ENCODE measurements at places on chromosomes 3 and 15.

- no peak for DNase-seq
Observed at GRCh38 chr3:194871143-194871863, 185.6 kb downstream of the FAM43A start.

DNA sequence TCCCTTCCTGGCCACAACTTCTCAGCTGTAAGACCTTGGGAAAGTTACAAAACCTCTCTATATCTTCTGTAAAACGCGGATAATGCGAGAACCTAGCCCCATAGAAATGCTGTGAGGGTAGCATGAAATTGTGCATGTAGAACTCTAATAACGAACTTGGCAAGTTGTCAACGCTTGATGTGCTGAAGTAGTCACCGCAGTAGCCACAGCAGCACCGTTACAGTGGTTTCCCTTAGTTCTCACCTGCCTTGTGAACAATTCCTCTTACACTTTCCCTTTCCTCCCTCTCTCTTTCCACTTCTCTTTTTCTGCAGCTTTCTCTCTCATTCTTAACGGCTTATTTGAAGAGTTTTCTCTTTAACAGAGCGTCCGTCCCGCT is 447 bp upstream of the SHQ1 start:
- no peak for DNase-seq

DNA sequence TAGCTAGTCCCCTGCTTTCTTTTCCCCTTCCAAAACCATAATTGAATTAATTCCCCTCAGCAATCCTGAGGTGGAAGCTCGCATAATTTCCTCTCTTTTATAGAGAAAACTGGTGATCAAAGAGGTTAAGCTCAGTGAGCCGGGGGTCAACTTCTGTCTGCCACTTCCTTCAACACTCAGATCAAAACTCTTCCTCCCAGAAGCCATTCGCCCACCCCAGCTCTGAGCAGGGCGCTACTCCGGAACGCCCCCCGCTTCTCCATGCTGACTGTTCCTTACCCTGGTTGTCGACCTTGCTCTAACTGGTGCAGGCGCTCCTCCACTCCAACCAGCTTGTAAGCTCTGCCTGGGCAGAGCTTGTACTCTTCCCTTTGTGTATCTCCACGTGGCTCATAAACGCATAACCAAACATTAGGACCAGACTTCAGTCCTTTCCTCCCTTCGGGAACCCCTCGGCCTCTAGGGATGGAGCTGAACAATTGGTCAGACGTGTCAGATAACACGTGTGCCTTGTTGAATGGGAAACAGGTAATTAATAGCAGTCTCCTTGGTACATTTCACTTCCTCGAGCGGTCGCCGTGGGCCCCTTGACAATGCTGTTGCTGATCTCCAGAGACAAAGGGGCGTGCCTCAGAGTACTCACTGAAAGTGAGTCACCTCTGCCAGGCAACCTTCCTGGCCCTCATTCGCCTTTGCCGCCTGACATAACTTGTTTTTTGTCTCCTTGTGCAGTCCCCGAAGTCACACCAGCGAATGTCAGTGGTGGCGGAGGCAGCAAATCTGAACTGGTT is 71.8 kb downstream of the IL5RA start:
- no peak for DNase-seq

GRCh38 chr15:31256378-31257265 is 70.0 kb upstream of the KLF13 start:
- DNase-seq, result no peak

GRCh38 chr3:168801794-168802193 is 706.1 kb upstream of the GOLIM4 start:
- DNase-seq, result no peak

DNA sequence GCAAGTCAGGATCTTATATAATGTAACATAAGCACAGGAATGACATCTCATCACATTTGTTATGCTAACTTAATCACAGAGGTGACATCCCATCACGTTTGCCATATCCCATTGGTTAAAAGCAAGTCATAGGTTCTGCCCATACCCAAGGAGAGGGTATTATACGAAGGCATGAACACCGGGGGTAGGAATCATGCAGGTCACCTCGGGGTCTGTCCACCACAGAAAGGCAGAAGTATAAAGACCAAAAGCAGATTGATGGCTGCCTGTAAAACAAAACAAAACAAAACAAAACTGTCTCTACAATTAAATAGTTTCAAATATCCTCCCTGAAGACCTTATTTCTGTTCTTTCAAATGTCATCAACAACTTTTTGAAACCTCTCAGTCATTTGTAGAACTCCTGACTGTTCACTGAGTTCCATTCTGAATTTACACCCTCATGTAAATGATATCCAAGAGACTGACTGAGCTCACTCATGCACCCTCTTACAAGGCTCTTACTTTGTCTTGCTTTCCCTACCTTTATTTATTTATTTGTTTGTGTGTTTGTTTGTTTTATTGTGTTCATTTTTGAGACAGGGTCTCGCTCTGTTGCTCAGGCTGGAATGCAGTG is 22.7 kb upstream of the ZNF639 start:
- no peak for DNase-seq

- DNase-seq, result no peak
Observed at GRCh38 chr3:34619990-34620389, 821.6 kb downstream of the PDCD6IP start.

DNA sequence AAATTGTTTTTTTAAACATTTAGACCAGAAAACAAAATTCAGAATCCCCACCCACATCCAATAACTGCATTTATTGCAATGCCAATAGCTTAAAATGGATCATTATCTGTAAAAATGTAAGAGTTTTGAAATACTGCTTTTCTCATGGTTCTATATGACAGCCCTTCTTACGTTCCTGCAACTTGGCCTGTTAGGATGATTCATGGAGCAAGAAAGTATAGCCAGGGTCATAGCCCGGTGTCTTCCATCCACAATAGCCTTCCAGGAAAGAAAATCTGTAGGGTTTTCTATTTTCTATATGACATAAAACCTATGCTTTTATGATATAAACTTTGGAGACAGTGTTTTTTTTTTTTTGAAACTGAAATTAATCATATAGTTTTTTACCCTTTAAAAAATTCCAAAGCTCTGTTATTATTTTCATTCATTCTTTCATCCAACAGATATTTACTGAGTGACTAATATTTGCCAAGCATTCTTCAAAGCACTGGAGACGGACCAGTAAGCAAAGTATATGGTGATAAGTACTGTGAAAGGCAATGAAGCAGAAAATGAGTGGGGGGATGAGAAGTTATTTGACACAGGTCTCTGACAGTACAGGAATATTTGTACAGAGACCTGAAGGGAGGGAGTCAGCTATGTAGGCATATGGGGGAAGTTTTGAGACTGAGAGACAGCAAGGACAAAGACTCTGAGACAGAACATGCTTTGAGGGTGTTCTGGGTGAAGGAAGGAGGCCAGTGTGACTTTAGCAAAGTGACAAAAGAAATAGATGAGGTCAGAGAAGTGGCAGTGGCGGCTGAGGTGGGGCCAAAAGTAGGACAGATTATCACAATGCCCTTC is 29.0 kb upstream of the SLC2A2 start:
- DNase-seq, result no peak

- DNase-seq, result no peak
Observed at GRCh38 chr3:187497052-187497451, 128.9 kb downstream of the RTP4 start.

DNA sequence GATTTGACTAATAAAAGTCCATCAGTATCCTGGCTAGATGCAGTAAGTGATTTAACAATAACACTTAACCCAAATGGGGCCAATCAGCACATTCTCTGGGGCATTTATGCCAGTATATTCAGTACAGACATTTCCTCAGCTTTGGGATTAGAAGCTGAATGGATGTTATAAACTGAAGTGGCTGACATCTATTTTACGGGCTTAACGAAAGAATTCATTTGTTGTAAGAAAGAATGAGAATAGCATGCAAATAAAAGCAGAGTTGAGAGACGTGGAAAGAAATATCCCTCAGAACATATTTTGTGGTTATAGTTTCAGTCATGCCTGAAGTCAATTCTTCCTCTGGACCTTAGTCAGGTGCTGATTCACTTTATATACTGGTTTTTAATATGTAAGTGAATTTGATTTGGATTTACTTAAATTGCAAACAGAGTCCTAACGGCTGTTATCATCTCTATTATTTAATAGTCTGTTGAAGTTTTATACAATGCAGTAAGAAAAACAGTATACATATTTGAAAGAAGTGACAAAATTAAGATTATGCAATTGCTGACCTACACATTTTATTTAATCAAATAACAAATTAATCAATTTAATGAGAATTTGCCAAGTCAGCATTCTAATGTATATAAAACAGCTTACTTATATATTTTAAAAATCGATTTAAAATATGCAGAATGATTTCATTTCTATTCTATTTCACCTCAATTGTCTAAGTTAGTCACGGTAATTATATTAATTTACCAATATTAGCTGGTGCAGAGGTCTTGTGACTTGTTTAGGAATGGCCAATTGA is 513.9 kb upstream of the CADM2 start:
- DNase-seq, result no peak

- no peak for DNase-seq
Observed at GRCh38 chr15:80109388-80109787, 43.4 kb upstream of the FAH start.

All from activated CD4-positive, alpha-beta T cell treated with anti-CD3 and anti-CD28 coated beads for 24 hours (primary cell).